ENCODE measurements at places on chromosomes 11 and 22.

DNA sequence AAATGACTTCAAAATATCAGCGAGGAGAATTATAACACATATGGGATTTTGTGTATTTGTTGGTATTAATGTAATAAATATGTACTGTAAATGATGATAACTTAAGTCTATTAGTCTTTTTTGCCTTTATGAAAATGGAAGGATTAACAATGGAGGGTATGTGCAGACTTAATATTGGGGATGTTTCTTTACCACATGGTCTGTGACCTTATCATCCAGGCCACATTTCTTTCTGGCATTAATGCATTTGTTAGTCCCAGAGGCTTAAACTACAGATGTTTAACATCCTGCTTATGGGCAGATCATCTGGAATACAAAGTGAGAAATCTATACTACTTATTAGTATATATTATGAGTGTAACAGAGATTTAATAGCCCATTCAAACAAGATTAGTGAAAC is 64.6 kb downstream of the SOX6 start:
- no peak for DNase-seq

- DNase-seq: no peak
Observed at GRCh38 chr11:115145324-115145723, 358.9 kb downstream of the CADM1 start.

DNA sequence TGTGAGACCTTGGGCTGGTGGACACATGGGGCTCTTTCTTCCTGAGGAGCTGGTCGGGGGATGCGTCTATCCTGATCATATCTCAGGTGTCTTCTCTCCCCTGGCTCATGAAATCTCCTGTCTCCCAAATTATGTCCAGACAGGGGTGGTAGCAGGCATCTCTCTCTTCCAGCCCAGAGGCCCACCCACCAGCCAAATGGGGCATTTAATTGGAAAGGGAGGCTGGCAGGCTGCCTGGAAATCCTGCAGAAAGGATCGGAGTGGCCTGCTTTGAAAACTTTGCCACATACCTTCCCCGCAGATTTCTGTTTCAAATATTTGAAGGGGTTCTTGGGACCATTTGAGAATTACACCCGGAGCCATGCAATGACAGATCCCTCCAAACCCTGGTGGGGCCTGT is 37.4 kb downstream of the SMIM38 start:
- DNase-seq: no peak

DNA sequence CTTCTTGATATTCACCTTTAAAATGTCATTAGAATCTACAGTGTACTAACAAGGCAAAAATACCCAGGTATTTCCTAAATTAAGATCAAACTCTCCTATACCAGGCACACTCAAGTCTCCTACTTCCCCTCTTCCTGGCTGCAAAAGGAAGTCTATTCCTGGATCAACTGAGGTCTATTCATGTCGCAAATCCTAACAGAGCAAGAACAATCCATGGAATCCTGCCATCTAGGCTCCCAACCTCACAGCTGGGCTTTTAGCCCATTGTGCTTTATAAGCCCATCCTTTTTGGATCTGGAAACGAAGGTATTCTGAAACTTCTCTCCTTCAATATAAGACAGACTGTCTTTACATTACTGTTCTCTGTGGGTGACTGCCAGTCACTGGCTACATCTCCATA is 161.8 kb downstream of the SOX6 start:
- no peak for DNase-seq

DNA sequence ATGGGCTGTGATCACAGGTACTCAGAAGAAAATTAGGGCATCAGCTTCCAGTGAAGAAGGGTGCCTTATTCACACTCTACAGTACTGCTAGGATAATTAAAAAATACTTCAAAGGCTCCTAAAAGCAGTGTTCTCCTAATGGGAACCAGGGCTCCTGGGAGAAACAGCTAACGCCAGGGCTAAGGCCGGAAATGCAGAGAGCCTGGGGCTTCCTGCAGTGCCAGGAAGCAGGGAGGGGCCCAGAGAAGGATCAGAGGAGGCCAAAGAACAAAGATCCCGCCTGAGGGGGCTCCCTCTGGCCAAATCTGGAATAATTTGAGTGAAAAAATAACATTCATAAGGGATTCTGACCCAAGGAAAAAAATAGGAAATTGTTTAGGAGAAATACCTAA is 27.5 kb downstream of the TOLLIP start:
- DNase-seq: no peak

- DNase-seq: no peak
Observed at GRCh38 chr11:111548525-111548924, 8.0 kb downstream of the LAYN start.

DNA sequence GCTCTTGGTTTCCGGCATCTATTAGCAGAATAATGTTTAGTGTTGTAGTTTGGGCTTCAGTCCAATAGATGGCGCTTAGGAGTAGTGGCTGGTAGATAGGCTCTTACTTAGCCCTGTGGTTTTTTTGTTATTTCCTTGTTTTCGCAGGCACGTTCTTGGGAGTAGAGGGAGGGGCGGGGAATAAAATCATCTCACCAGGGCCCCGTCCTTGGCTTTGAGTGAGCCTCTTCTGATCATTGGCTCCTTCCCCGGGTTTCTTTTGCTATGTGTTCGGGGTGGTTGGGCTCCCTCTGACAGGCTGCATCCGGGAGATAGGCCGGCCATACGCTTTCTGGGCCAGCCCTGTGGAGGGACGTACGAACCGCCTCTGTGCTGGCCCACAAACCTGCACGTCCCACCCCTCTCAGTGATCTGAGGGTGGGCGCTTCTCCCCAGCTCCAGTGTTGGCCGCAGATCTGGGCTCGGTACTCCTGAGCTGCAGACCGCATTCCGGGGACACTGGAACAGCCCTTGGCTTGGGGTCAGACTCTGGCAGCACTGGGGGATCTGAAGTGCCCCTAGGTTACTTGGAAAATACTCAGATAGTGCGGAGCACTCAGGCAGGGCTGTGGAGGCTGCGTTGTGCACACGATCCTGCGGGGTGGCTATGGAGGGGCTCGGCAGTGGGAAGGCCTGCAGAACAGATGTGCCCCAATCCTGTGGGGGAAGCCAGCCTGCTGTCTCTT is 217.0 kb downstream of the DYNC2H1 start:
- DNase-seq: peak; percentile 81

GRCh38 chr22:36224245-36224644 is 15.1 kb downstream of the APOL2 start:
- no peak for DNase-seq

GRCh38 chr11:60195923-60196368 is 13.1 kb upstream of the MS4A6A start:
- no peak for DNase-seq

GRCh38 chr11:14973621-14974514 is 1.7 kb upstream of the CALCA start:
- peak; percentile 8 for DNase-seq

- DNase-seq: no peak
Observed at GRCh38 chr22:30024231-30024630, 56.0 kb upstream of the HORMAD2 start.

DNA sequence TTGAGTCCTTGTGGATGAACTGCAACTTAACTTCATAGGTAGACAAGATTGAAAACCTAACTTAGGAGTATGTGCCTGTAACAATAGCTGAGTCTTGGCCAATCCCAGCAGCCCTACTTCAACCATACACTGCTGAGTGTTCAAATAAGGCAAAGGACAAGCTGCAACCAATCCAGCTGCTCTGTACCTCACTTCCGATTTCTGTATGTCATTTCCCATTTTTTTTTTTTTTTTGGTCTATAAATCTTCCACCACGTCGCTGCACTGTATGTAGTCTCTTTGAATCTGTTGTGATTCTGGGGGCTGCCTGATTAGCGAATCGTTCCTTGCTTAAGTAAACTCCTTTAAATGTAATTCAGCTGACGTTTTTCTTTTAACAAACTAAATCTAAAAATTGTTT is 35.4 kb upstream of the FLI1 start:
- peak; percentile 43 for DNase-seq

DNA sequence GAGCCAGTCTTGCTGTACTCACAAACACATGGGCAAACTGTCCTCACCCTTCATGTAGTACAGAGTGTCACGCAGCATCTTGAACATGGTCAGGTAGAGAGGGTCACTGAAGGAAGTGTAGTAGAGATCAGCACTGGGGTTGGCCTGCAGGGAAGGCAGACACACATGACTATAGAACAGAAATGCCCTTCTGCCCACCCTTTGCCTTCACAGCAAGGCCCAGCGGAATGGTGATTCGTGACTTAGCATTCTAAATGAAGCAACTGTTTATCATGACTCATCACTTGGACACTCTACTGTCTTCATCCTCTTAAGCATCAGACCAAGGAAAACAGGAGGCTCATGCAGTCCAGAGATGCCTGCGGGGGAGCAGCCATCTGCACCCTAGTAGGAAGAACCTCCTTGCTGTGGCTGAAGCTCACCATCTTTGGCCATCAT is 33.4 kb downstream of the SERPIND1 start:
- peak; percentile 97 for DNase-seq

GRCh38 chr11:23236826-23237555 is 376.7 kb upstream of the CCDC179 start:
- peak; percentile 54 for DNase-seq

DNA sequence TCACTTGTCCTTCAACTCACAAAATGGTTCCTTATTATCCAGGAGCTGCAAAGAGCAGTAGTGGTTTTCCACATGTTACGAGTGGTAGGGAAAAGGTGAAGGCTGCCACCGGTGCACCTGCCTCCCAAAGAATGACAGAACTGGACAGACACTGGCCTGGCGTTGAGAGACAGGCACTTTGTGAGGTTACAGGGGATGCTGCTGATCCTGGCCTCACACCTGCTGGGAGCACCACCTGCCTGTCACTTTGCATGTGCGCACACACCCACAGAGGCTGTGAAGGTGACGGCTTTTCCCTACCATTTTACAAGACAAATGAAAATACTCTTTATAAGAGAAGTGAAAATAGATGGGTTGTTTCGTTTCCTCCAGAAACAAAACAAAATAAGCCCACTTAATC is 175.3 kb upstream of the B3GAT1 start:
- DNase-seq: no peak

DNA sequence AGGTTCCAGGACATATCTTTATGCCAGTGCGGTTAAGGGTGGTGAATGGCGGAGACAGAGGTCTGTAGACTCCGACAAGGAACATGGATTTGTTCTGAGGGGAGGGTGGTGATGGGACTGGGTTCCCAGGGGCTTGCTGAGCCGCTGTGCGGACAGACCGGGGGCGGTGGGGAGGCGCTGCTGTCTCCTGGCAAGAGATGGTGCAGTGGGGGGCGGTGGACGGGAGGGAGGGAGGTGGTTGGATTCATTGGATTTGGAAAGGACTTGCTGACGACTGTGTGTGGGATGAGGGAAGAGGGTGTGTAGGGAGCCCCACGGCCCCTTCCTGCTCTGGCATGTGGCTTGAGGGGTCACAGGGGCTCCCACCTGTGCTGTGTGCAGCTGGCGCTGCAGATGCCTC is 43.2 kb downstream of the FLRT1 start:
- no peak for DNase-seq

- DNase-seq: no peak
Observed at GRCh38 chr11:111871693-111872161, 346 bp upstream of the ALG9 start.

- DNase-seq: no peak
Observed at GRCh38 chr11:88307749-88308425, 29.6 kb downstream of the CTSC start.

DNA sequence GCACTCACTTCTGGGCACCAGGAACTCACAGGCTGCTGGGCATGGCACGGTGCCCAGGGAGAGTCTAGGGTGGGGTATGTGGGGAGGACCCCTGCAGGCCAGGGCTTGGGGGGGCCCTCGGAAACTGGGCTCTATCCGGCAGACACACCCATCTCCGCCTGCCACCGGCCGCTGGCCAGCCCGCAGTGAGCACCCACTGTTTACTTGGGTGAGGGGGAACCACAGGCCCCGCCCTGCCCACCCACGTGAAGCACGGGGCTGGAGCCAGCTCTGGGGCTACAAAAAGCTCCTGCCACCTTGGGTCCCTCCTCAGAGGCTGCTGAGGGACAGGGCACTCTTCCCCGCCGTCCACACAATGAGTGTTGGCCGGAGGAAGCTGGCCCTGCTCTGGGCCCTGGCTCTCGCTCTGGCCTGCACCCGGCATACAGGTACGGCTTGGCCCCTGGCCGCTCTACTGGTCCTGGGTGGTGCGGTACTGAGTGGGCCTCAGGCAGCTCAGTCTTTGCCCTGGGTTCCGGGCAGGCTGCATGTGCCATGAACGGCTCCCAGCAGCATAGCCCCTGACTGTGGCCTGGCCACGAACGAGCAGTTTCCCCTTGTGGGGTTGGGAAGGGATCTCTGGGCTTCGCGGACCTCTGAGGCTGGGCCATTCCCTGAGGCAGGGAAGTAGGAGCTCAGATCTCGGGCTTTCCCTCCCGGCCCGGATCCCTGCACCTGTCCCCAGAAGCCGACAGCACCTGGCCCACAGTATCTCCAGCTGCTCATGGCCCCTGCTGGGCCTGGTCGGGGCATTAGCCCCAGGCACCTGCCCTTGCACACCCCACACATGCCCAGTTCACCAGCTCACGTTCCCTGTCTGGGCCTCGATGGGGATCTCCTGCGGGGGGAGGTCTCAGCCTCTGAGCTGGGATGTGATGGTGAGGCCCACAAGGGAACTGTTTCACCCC is at the start of gene MUC5AC:
TSS of gene MUC5AC (plus strand) at position 309 of the 947 bp plus-strand sequence. CDS start at position 356, 47 bp downstream.
- DNase-seq: no peak

- no peak for DNase-seq
Observed at GRCh38 chr22:41237036-41237706, 3.6 kb downstream of the CHADL start.

- no peak for DNase-seq
Observed at GRCh38 chr11:59999691-60000090, 17.3 kb upstream of the OOSP4B start.

- DNase-seq: no peak
Observed at GRCh38 chr22:44109416-44109815, 71.3 kb upstream of the PARVG start.

- DNase-seq: no peak
Observed at GRCh38 chr11:68878022-68878421, 25.6 kb downstream of the MRPL21 start.

- no peak for DNase-seq
Observed at GRCh38 chr11:92739491-92739890, 230.0 kb upstream of the MTNR1B start.

GRCh38 chr11:72591785-72592502 is 82.3 kb downstream of the PDE2A start:
- DNase-seq: no peak

DNA sequence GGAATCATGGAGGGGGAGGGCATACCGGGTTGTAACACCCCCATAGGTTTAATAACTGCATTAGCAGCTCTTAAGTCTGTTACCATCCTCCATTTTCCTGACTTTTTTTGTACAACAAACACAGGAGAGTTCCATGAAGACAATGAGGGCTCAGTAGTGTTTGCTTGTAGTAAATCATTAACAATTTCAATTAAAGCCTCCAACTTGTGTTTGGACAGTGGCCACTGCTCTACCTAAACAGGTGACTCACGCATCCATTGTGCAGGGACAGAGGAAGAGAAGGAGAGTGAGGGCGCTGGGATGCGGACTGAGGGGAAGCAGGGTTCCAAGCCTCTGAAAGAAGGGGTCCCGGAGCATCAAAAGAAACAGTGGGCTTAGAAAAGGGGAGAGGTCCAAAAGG is 21.3 kb upstream of the MTNR1B start:
- DNase-seq: no peak
